Daoy (cell line): ENCODE measurements at places on chromosomes 3 and 15.

DNA sequence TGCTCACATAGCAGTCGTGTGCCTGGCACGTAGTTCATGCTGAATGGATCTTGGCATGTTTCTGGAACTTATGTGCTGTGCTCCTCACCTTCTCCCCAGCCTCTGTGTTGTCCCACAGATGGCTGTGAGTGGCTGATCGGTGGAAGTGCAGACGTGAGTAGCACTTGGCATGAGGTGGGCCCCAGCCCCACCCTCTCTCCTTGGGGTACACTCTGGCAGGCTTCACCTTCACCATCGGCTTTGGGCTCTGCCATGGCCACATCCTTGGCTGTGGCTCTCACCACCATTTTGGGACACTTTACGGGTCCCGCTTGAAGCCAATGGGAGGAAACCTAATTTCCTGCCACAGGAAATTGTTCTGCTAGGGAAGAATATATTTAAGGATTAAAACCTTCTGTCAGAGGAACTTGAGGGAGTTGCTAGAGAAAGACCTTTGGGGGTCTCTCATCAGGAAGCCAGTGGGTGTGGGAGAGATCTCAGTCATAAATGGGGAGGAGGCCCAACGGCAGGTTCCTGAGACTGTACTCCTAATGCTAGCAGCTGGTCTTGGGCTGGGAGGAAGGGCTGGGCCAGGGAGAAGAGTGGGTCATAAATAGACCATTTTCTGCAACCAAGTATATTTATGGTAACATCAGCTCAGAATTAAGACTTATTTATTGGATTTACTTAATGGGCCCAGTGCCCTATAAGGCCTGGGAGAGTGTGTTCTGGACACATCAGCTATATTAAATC is 92.3 kb downstream of the SMAD3 start:
- DNase-seq: peak; percentile 6

- DNase-seq: peak; percentile 3
Observed at GRCh38 chr3:62057339-62058047, 315.9 kb downstream of the FEZF2 start.

- DNase-seq: no peak
Observed at GRCh38 chr3:14283813-14284438, 105.3 kb downstream of the LSM3 start.

DNA sequence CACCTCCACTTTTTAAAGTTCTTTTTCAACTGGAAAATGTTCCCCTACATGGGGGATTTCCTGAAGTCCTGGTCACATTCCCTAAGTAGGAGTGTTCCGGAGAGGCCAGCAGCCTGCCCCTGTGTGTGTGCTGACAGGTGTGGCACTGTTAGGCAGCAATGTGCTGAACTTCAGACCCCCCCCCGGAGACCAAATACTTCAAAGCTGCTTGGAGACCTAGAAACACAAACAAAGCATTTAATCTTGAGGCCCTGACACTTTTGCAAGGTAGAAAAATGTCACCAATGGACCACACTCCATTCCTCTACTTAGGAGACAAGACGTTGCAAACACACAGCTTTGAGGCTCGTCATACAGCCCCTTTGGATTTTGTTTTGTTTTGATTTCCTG is 259.6 kb upstream of the CTNNB1 start:
- DNase-seq: no peak
